ENCODE measurements at places on chromosomes 13 and 19.

DNA sequence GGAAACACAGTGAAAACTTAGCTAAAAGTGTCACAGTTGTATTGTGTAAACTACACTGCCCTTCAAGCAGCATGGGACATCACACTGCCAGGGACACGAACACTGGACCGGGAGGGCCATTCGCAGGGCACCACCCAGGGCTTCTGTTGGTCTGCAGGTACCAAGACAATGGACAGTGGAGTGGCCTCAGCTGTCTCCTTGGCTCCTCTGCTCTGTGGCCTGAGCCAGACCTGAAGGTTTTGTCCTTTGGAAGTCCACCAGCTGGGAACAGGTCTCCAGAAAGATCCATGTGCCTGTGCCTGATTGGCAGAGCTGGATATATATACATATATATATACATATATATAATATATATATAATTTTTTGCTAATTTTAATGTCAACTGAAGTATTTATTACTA lies 149.8 kb downstream of the ZNF536 start:
- no peak for DNase-seq

DNA sequence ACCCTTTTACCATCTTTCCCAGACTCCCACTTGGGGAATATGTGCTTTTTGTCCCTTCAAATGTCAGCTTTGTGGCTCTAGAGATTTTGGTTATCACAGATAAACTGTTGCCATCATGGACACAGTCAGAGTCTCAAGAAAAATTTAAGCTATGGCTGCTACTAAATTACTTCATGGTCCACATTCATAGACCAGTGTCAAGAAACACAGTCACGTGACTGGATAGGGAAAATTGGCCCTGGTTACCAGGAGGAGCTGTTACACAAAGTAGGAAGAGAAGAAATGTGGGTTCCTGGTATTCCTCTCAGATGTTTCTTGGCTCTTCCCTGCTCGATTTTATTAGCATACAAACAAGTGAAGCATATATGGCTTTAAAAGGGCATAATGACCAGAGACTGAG lies 348.9 kb downstream of the NDFIP2 start:
- DNase-seq: no peak

DNA sequence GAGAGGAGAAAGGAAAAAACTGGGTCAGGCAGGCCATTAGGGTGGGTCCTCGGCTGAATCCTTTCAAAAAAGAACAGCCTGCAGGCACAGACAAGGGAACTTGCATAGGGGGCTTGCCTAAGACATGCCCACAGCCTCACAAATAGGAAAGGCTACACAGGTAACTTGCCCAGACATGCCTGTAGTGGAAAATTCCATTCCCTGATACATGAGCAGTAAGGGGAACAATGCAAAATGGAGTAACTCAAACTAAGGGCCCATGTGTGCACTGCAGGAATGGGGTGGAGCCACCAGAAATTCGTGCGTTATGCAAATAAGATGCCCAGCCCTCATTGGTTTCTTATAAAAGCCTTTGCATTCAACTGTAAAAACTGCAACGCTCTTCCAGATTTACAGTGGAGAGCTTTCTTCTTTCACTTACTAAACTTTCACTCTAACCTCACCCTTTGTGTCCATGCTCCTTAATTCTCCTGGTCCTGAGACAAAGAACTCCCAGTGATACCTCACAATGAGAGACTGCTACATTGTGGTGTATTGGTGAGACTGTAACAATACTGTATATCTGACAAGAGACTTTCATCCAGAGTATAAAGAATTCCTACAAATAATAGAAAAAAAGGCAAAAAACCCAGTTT lies 59.5 kb upstream of the SLITRK1 start:
- DNase-seq: no peak

DNA sequence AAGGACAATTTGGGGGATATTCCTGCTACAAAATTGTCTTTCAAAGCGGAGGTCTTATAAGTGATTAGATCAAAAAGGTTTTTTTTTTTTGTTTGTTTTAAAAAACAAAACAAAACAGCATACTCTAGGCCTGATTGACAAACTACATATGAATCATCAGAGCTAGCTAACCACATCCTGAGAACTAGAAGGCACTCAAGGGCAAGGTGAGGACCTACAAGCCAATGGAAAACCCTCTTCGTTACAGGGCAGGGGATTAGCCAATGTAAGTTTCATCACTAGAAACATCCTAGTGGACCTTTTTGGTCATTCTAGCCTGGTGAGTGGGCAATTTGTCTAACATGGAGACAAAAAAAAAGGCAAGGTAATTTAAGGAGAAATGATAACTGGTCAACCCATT lies 428.6 kb downstream of the RFC3 start:
- no peak for DNase-seq

GRCh38 chr13:26726684-26727083 lies 33.9 kb downstream of the GPR12 start:
- no peak for DNase-seq

DNA sequence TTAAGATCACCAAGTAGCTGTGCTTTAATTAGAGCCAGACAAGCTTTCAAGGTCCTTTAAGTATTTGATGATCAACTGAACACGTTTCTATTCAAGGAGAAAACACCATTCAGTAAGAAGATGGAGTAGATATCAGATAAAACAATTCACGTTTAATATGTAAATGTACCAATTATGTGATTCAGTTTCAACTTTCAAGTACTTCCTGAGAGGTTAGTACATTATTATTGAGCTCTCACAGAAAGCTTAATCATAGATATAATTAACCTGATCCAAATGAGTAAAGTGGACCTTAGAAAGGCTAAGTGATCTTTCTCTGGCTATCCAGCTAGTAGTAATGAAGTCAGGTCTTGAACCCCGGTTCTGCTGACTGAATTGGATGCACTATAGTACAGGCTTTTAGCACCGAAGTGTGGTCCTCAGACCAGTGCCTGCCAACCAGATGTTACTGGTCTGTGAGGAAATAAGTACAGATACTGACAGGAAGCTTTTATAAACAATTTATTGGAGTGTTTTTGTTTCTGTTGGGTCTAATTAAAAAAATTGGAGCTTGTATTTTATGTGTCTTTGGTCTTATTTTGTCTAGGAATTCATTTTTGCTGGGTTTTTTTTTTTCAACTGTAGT lies 10.2 kb downstream of the CLN5 start:
- no peak for DNase-seq

GRCh38 chr13:65264066-65264465 lies 1966.1 kb downstream of the PCDH9 start:
- no peak for DNase-seq

GRCh38 chr13:30157616-30157993 lies 149.7 kb downstream of the KATNAL1 start:
- no peak for DNase-seq

GRCh38 chr13:64793592-64793991 lies 2436.5 kb downstream of the PCDH9 start:
- DNase-seq: no peak

GRCh38 chr13:31278869-31279268 lies 79.1 kb downstream of the B3GLCT start:
- no peak for DNase-seq

DNA sequence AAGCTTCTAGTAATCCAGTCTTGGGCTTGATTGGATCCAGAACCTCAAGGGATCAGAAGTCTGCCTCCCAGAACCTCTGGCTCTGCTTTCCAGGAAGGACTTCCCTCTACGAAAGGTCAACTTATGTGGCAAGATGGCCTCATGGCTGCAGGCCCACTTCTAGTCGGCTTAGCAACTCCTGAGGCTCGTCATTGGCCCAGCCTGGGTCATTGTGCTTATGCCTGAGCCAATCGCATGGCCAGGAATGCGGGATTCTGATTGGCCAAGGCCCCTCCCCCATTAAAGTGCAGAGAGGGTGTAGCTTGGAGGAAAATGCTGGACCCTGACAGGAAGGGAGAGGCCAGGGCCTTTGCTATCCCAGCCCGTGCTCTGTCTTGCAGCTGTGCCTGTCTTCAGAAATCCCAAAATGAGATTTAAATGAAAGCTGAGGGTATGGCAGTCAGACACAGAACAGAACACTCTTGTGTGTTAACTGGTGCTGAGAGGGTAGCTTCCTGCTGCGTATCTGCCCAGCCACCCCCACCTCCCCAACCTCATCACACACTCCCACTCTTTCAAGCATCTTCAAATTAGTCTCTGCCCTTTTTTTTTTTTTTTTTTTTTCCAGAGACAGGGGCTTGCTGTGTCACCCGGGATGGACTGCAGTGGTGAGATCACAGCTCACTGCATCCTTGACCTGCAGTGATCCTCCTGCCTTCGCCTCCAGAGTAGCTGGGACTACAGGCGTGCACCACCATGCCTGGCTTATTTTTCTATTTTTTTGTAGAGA lies 5.5 kb upstream of the CCNE1 start:
- DNase-seq: no peak

DNA sequence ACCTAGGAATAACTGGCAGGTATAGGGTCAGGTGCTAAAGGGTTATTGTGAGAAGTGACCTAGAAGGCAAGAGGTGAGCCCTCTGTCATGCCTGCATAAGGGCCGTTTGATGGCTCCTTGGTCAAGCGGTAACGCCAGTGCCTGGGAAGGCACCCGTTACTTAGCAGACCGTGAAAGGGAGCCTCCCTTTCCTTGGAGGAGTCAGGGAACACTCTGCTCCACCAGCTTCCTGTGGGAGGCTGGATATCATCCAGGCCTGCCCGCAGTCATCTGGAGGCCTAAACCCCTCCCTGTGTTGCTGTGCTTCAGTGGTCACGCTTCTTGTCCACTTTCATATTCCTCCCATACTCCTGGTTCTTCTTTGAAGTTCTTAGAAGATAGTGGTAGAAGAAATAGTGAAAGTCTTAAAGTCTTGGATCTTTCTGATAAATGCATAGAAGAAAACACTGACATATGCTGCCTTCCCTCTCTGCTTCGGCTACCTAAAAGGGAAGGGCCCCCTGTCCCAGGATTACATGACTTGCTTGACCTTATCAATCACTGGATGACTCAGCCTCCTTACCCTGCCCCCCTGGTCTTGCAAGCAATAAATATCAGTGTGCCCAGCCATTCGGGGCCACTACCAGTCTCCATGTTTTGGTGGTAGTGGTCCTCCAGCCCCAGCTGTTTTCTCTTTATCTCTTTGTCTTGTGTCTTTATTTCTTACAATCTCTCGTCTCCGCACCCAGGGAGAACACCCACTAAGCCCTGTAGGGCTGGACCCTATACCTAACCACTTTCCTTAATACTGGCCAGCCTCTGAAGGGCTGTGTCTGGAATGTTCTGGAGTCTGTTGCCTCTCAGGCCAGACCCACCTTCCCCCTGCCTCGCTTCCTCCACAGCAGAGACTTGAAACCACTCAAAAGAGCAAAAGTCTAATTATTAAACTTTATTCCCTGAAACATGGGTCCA lies 16.1 kb upstream of the ABCC4 start:
- no peak for DNase-seq

Data from SIG-M5 (cell line).